ENCODE measurements at places on chromosomes 3 and 15.

DNA sequence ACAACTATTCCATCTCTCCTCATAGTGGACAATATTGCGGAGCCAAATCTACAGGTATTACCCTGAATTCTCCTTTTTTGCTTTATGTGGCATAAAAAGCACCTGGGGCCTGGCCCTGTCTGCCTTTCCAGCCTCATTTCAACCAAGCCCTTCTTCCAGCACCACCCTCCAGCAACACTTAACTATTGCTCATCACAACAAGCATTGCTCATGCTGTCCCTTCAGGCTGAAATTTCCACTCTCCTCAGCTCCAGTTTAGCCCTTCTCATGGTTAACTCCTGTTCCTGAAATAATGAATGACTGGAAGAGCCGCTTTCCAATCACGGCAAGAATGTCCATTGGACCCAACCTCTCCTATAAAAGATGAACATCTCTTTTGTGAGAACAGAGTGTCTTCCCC, 107.4 kb downstream of the P2RY1 start:
- peak; percentile 2 for DNase-seq

DNA sequence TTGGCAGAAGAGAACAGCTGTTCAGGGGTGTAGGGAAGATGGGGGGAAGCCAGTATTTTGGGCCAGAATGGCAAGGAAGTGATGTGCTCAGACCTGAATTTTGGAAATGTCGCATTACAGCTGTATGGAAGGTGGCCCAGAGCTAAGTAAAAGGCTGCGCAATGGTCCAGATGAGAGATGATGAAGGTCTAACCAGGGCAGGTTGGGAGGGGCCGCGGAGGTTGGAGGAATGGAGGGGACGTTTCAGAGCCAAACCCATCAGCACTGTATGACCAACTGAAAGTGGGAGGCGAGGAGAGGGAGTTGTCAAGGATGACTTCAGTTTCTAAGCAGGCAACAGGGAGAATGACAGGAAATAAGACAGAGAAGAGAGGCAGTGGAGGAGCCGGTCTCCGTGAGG, 60.8 kb downstream of the ADCY5 start:
- DNase-seq = no peak

DNA sequence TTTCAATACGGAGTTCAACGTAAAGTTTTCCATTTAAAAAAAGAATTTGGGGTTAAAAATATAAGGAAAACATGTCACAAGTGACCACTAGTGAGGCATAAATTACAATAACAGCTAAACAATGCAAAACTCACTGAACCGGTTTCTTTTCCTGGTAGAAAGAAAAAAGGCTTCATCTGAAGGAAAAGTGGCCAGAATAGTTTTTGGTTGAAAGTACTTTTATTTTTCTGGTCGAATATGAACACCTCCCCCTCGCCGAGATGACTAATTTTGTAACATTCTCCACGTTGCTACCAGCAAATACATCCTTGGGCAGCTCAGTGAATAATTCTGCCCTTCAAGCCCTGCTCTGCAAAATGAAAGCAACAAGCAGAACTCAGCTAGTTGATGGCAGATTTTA, 3.9 kb upstream of the SRGAP3 start:
- DNase-seq = no peak

GRCh38 chr3:118736107-118736506, 298.5 kb downstream of the IGSF11 start:
- DNase-seq = no peak

GRCh38 chr3:58135712-58136543, 74.8 kb downstream of the DNASE1L3 start:
- DNase-seq = no peak

- DNase-seq = no peak
These were observed 241.2 kb downstream of the PDZRN3 start for GRCh38 chr3:73383470-73384049.

GRCh38 chr15:80789296-80789695, 10.1 kb downstream of the CEMIP start:
- DNase-seq = no peak
